Fibroblast of skin of right quadriceps (primary cell): ENCODE measurements at places on chromosomes 16 and 17.

DNA sequence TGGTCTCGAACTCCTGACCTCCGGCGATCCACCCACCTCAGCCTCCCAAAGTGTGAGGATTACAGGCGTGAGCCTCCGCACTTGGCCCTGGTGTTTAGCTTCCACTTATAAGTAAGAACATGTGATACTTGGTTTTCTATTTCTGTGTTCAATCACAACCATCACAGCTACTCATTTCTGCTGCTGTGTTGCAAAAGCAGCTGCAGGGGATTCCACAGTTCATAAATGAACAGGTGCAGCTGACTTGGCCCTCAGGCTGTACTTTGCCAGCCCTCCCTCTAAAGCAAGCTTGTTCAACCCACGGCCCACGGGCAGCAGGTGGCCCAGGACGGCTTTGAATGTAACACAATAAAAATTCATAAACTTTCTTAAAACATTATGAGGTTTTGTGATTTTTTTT lies 79.2 kb downstream of the SLC39A11 start:
- DNase-seq: no peak

- no peak for DNase-seq
Measured at GRCh38 chr16:49641250-49641649, 214.7 kb downstream of the ZNF423 start.

DNA sequence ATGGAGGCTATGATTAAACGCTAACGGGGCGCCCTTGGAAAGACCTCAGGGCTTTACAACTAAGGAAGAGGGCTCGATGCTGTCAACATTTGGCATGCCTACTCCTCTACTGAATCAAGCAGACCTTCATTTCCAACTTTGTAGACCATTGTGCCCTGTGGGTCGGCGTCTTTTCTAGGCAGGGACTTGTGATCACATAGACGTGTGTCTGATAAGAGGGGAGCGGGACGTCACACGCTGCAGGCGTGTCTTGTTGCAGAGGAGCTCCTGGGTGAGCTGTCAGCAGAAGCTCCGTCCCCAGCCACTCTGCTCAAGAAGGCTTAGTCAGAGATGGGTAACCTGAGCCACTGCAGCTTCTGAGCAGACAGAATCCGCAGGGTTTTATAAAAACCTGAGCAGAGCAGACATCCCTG lies 2.8 kb downstream of the MAPK8IP3 start:
- DNase-seq: no peak

DNA sequence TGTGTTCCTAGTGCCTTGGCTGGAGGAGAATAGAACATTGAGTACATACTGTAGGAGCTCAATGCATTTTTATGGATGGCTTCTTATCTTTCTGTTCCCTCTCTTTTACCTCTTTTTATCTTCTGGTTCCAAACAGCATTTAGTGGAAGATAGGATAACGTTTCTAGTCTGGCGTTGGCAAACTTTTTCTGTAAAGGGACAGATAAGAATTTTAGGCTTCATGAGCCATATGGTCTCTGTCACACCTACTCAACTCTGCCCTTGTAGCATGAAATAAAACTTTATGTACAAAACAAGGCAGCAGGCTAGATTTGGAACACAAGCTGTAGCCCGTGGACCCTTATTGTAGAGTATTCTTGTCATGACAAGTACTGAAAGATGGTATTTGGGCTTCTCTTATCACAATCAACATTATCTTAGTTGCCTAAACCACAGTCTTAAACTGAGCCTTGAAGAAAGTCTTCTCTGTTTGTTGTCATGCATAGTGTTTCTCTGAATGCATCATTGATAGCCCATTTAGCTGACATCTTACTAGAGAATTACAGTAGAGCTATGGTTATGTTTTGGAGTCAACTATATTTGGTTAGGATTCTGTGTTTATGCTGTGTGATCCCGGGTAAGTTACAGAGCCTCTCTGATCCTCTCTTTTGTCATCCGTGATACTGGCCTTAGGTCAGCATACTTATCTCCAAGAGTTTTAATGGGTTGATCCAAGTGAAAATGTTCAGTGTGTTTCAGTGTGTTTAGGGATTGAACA lies 80.2 kb downstream of the HS3ST4 start:
- DNase-seq: no peak

DNA sequence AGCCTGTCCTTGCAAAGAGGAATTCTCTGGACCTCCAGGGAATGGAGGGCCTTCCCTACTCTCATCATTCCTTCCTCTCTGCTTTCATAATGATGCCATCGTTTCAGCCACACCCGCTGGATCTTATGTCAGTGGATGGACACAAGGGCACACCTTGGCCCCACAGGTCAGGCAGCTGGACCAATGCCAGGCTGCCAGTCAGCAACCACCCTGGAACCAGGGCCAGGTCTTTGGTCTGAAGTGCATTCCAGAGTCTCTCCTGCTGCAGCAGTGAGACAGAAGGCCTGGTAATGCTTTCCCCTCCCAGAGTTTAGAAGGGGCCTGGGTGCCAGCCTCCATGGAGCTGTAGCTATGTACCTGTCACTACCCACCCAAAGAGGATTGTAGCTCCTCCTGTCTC lies 7.4 kb downstream of the C1QL1 start:
- no peak for DNase-seq

- DNase-seq: no peak
Measured at GRCh38 chr16:68732042-68732680, 4.9 kb upstream of the CDH1 start.

DNA sequence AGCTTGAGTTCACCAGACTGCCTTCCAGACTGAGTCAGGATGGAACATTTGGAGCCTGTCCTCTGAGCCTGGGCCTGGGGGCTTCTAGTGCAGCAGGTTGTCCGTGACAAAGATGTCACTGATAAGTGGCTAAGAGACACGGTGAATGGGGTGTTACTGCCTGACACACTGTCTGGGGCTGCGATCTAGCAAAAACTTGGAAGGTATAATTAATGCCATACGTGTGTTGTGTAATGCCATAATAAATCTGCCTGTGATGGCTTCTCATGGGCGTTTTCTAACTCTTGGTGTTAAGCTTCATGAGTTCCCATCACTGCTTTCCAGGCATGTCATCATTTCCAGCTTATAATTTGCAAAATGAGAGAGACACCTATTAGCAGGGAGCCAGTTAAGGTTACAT lies 215.4 kb downstream of the UTP18 start:
- no peak for DNase-seq

- DNase-seq: no peak
Measured at GRCh38 chr17:51540151-51540550, 279.8 kb downstream of the UTP18 start.

DNA sequence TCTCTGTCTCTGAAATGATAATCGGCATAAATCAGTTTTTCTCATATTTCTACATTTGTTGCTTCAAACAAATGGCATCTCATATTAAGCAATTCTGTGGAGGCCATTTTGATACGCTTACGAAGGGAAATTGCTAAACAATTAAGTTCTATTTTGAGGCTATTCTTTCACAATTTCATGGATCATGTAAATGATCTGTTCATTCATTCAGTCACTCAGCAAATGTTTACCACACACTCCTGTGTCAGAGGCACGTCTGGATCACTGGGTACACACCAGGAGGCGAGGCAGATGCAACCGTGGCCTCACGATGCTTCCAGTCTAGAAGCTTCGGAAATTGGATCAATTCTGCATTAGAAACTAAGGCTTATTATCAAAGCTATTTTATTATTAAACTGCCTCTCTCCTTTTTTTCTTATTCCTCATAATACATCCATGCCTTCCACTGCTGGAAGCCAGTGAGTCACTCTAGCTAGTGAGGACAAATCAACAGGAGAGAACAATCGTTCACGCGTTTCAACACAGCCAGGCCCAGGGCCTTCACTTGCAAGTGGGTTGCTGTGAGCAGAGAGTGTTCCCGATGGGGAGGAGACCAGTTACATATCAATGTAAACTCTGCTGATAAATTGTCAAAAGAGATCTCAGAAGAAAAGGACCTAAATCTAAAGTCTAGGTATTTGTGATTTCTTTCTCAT lies 11.3 kb upstream of the SLC39A11 start:
- DNase-seq: no peak

DNA sequence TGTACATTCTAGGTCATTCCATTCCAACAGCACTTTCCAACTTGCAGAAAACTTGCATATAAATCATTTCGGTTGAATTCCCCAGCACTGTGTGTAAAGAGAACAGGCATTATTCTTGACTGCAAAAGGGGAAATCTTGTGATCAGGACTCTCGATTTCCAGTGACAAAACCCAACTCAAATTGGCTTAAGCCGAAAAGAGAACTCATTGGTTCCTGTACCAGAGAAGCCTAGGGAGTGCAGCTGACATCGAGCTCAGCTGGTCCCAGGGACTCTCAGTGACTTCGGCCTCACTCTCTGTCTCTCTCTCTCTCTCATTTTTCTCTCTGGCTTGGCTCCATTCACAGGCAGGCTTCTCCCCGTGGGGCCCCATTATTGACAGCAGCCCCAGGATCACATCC lies 30.7 kb downstream of the CD300LF start:
- DNase-seq: no peak

GRCh38 chr16:89507214-89507833 lies 879 bp upstream of the SPG7 start:
- DNase-seq: no peak

- peak; percentile 35 for DNase-seq
Measured at GRCh38 chr17:7632492-7632894, 2.6 kb downstream of the SHBG start.

- no peak for DNase-seq
Measured at GRCh38 chr16:75217389-75217851, 1.4 kb upstream of the CTRB1 start.

GRCh38 chr16:78473031-78473699 lies 373.7 kb downstream of the WWOX start:
- DNase-seq: no peak

- DNase-seq: peak; percentile 15
Measured at GRCh38 chr17:29255926-29256522, 9.4 kb downstream of the CRYBA1 start.

- DNase-seq: no peak
Measured at GRCh38 chr17:59002848-59003247, 103.8 kb downstream of the TRIM37 start.

- peak; percentile 22 for DNase-seq
Measured at GRCh38 chr17:56480501-56480900, 113.0 kb upstream of the NOG start.

DNA sequence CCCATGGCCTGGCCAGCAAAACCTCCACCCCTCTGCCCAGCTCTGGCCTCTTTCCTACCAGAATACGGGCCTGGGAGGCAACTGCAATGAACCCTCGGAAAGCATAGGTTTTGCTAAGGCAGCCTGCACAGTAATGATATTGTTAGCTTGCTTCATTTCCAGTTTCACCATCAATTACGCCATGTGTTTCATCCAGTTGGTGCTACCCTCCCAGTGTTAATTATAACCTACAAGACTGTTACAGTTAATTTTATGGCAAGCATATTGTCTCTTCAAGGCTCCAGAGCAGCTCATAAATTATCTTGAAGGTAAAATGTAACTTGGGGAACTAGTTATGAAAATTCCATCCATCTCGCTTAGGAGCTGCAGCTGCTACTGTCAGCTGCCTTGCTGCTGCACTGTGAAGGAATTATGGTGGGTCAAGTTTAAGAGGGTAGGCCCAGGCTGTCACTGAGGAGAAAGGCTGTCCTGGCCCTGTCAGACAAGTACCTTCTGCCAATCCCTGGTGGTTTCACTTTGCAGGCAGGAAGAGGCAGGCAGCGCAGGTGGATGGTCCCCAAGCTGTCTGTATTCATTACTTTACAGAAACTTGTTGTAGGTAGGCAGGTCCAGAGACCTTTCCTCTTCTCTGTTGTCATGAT lies 242.9 kb downstream of the FTO start:
- no peak for DNase-seq

DNA sequence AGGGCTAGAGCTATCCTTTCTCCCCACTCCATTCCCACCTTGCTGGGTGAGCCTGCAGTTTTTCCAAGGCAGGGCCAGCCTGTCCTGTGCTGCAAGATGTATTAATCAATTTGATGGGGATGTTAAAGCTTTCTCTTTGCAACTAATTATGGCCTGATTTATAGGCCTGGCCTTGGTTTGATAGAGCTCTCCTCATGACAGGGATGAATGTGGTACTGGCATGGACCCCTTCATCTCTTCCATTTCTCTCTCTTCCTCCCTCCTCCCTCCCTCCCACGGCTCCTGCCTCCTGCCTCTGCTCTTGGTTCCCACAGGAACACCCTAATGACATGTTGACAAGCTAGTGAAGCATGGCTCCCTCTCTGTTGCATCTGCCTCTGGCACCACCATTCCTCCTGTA lies 47.2 kb upstream of the SKAP1 start:
- DNase-seq: no peak

DNA sequence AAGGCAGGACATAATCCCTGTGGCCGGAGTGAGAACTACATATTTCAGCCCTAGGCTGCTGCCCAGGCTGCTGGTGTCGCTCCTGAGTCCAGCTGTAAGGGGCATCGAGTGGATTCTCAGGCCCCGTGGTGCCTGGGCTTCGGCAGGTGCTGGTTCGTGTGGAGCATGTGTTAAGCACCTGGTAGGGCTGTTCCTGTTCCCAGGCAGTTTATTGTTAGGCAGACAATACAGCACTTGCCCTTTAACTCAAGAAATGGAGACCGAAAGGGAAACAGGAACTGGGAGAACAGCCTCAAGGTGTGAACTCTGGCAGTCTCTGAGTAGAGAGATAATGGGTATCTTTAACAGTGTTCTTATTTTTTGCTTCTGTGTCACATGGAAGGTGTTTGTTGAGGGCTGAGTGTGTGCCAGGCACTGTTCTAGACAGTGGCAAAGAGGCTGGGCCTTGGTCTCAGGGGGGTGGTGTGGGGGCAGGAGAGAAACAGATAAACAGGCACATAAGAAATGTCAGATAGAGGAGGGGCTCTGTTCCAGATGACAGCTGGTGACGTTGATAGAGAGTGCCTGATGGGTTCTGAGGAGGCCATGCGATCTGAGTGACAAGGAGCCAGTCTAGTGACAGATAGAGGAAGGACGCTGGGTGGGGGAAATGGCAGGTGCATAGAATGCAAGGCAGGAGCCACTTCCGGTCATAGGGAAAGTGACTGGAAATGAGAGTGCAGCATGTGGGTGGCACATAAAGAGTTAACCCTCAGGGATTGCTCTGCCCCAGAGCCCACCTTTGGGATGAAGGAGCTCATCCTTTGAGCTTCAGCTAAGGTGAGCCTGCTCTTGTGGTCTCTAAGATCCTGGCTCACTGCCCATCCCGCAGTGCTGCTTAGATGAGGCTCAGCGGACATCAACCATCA lies 33.8 kb downstream of the EPN2 start:
- no peak for DNase-seq

DNA sequence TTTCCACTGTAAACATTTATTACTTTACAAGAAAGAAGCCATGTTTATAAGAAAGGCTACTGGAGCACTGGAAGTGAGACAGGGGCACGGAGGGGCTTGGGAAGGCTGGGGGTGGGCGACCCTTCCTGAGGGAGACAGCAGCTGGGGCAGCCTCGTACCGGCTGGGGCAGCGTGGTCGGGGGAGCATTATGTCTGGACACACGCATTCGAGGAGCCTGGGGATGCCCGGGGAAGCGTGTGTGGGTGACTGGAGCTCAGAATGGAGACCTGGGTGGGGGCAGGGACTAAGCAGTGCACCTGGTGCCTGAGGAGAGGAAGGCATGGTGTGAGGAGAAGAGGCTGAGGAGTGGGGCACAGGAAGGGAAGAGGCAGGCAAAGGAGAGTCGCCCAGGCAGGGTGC lies 64.5 kb downstream of the SRCIN1 start:
- no peak for DNase-seq
